ENCODE measurements at places on chromosomes 3 and 15. TPM values are rescaled to one million over a fixed set of nuclear protein-coding genes. Genes with fewer than 3 reads are reported as not detected.

Gene BUB1B
- polyA plus RNA-seq, result not detected

Gene MESP2
- not detected for polyA plus RNA-seq

Gene RAB6B
- 0.46 TPM for polyA plus RNA-seq

Gene DUOXA2
- not detected for polyA plus RNA-seq

Gene LMAN1L
- not detected for polyA plus RNA-seq

Gene ZDHHC19
- polyA plus RNA-seq, result not detected

Gene POPDC2
- polyA plus RNA-seq, result 3.6 TPM

Gene RASL12
- not detected for polyA plus RNA-seq

Gene DNAH12
- polyA plus RNA-seq, result not detected

Gene GOLGA8M
- polyA plus RNA-seq, result 0.76 TPM

Gene CCR8
- polyA plus RNA-seq, result 1.1 TPM

Gene STRIT1
- polyA plus RNA-seq, result not detected

Gene HMG20A
- 26.8 TPM for polyA plus RNA-seq

Gene SNTN
- not detected for polyA plus RNA-seq

Gene STARD9
- not detected for polyA plus RNA-seq
